ENCODE measurements at places on chromosomes 1 and 21. TPM values are rescaled to one million over a fixed set of nuclear protein-coding genes. Genes with fewer than 3 reads are reported as not detected.

PAPPA2 gene
- 0.41 TPM for total RNA-seq

PRDM16 gene
- total RNA-seq = 16.6 TPM

CHIA gene
- total RNA-seq = not detected

NR5A2 gene
- total RNA-seq = 1.3 TPM

CHD5 gene
- 0.19 TPM for total RNA-seq

BRDT gene
- not detected for total RNA-seq

RGS8 gene
- 0.05 TPM for total RNA-seq
